Stimulated activated CD4-positive, alpha-beta T cell treated with anti-CD3 and anti-CD28 coated beads, Interleukin-1b, Interleukin-23, amount 100 ng/mL, for 24 hours (primary cell): ENCODE measurements at places on chromosomes 7 and 10.

- no peak for DNase-seq
These were observed 11.3 kb downstream of the FAM221A start for GRCh38 chr7:23691320-23691719.

- DNase-seq = no peak
These were observed 176.4 kb downstream of the PPP1R3A start for GRCh38 chr7:113742377-113742776.

DNA sequence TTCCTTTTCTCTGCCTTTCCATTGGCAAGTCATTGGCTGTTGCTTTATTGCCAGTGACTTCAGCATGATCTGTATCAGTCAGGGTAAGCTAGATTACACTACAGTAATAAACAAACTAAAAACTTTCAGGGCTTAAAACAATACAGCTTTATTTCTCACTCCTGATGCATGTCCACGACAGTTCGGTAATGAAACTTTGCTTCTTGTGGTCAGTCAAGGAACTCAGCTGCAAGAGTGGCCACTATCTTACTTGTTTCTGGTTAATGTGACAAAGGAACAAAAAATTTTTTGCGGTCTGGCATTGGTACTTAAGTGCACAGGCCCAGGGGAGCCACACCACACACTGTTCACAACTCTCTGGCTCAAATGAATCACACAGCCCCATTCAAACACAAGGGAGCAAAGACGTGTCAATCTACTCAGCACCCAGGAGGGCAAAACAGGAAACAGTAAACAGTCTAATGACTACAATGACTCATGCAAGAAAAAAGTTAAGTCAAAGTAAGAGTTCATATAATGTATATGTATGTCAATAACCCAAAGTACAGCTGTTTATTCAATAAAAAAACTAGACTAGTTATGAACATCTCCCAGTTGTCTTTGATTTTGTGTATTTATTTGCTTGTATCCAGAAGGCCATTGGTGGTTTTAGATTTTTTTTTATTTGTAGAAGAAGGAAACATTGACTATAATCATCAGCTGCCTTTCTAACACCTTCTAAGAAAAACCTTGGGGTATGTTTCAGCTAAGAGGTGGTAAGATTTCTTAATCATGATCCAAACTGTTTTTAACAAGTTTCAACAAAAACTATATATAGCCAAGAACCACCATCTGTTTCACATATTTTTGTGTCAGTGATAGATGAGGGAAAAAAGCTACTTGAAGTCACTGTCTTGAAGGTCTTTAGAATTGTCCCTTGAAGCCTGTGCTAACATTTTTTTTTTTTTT, 134.4 kb upstream of the FAM3C start:
- DNase-seq = peak; percentile 9

- no peak for DNase-seq
These were observed 26.5 kb upstream of the TMEM229A start for GRCh38 chr7:124059375-124059774.

GRCh38 chr7:5064391-5065106, 18.9 kb downstream of the RBAK start:
- DNase-seq = no peak

- DNase-seq = no peak
These were observed 11.6 kb downstream of the GRID1 start for GRCh38 chr10:86354761-86355540.
